ENCODE measurements at places on chromosomes 5 and 9.

GRCh38 chr9:27473111-27473529, 51.0 kb upstream of the IFNK start:
- no peak for DNase-seq

DNA sequence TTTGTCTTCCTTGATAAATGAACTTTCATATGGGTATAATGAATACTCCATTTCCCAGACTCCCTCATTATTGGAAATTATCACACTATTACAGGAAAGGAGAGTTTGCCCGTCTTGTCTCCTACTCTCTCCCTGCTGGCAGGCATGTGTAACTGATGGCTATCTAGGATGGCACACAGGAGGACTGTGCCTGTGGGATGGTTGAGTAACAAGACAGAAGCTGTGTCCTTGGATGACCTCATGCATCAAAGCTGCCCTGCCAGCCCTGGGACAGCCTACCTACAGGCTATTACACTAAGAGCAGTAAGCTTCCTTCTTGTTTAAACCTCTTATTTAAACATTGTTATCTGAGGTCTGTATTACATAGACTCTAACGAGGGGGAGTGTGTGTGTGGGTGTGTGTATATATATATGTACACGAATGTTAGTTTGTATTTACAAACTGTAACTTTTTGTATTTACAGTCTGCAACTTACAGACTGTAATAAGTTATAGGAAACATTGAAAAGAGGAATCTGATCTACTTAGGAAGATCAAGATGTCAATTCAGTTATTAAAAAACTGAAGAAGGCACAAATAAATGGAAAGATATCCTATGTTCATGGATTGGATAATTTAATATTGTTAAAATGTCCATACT, 247.6 kb upstream of the ACO1 start:
- no peak for DNase-seq

DNA sequence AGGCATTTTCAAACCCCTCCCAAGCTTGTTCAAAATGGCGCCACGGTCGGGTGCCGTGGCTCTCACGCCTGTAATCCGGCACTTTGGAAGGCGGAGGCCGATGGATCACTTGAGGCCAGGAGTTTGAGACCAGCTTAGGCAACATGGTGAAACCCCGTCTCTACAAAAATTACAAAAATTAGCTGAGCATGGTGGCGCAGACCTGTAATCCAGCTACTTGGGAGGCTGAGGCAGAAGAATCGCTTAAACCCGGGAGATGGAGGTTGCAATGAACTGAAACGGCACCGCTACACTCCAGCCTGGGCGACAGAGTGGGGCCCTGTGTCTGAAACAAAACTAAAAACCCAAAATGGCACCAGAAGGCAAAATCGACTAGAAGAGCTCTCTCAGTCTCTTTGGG, 142.0 kb downstream of the MTX3 start:
- no peak for DNase-seq

GRCh38 chr9:2727374-2727773, 10.1 kb downstream of the KCNV2 start:
- no peak for DNase-seq

- no peak for DNase-seq
These were observed 213.3 kb downstream of the CDK5RAP2 start for GRCh38 chr9:120366644-120367019.

GRCh38 chr9:31185831-31186230, 1198.6 kb upstream of the ACO1 start:
- no peak for DNase-seq

DNA sequence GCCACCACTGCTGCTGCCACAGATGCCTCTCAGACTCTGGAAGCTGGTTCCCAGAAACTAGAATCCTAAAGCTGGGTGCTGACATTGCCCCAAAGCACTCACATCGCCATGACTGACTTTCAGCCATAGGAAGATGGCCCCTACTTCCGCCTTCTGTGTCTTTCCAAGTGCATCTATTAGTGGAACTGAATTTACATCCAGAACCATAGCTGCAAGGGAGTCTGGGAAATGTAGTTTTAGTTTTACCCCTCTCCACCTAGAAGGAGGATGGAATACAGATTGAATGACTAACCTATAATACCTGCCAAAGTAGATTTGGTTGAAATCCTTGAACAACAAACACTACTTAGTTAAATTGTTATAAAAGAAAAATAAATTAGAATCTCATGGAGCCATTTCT, 118.8 kb downstream of the RASGRF2 start:
- DNase-seq, result no peak

DNA sequence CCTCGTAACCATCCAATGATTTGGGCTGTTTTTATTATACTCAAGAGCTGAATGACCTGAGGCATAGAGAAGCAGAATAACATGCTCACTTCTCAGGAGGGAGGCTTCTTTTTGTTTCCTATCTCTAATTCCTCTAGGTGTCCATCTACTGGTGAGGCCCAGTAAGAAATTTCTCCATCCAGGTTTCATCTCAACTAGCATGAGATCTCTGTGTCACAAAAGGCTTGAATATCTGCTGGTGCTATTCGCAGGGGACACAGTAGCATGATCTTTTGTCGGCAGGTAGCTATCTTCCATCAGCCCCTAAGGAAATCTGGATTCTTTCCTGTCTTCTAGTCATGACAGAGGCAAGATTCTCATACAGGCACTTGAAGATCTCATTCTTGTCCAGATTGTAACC, 8.9 kb downstream of the IFNE start:
- DNase-seq, result no peak

DNA sequence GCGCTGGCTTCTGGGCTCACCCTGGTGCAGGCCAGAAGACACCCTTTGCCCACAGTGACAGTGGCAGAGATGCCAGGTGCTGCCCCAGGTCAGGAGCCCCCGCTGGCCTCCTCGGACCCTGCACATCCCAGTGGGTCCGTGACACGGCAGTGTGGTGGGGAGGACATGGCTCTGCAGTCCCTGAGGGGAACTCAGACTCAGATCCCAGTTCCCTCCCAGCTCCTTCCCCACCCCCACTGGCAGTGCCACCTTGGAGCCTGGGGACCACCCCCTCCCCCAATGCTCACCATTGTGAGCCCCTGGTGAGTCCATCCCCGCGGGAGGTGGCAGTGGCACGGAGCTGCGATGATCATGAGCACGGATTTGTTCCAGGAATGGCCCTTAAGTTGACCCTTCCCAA, 562 bp upstream of the CCDC187 start:
- no peak for DNase-seq

DNA sequence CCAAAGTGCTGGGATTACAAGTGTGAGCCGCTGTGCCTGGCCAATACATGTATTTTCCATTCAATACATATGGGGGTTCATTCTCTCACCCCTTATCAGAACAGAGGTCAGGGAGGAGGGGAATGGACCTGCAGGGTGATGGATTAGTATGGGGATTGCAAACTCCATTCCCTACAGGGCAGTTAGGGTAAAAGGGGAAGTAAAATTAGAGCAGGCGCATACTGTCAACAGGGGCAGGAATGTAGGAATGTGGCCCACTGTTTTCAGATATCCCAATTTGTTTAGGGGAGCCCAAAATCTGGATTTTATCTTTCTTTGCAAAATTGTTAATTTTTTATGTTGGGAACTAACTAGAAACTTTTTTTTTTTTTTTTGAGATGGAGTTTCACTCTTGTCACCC, 46.4 kb upstream of the SLC44A1 start:
- DNase-seq, result no peak

GRCh38 chr5:54700986-54701578, 183.5 kb downstream of the SNX18 start:
- no peak for DNase-seq

- no peak for DNase-seq
These were observed 448.9 kb downstream of the BNC2 start for GRCh38 chr9:16421532-16421931.

GRCh38 chr5:141735823-141736222, 53.8 kb upstream of the ARAP3 start:
- DNase-seq, result no peak

GRCh38 chr5:134392301-134392700, 19.4 kb downstream of the CDKN2AIPNL start:
- DNase-seq, result no peak

GRCh38 chr5:151721087-151721646, 34.5 kb upstream of the SPARC start:
- DNase-seq, result peak; percentile 49

- no peak for DNase-seq
These were observed 536.9 kb upstream of the ZNF608 start for GRCh38 chr5:125283372-125283771.

DNA sequence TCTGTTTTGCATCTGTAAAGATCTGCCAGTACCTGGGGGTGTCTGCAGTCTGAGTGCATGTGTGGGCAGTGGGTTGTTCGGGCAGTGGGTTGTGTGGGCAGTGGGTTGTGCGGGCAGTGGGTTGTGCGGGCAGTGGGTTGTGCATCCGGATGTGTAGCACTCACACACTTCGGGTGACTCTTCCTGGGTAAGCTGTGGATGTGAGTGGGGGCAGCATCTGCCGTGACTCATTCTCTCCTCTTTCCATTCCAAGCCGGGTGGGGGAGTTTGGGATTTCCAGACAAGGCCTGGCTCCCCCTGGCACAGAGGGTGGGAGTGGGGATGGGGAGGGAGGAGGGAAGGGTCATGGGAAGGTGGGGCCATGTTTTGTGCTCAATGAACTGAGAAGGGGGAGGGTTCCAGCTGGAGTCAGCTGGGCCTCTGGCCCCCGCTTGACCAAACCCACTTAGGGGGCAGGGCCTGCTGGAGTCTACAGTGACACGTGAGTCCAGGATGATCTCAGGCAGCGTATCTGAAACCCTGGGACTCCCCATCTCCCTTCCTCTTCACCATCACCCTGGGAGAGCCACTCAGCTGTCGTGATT, 8.3 kb downstream of the CRB2 start:
- no peak for DNase-seq

GRCh38 chr5:161946911-161947310, 99.0 kb downstream of the GABRA1 start:
- no peak for DNase-seq

- DNase-seq, result no peak
These were observed 7.2 kb downstream of the SLC6A3 start for GRCh38 chr5:1437876-1438559.

- DNase-seq, result no peak
These were observed 186.7 kb upstream of the TBC1D2 start for GRCh38 chr9:98442114-98442513.

- no peak for DNase-seq
These were observed 13.9 kb downstream of the GRXCR2 start for GRCh38 chr5:145858959-145859358.

DNA sequence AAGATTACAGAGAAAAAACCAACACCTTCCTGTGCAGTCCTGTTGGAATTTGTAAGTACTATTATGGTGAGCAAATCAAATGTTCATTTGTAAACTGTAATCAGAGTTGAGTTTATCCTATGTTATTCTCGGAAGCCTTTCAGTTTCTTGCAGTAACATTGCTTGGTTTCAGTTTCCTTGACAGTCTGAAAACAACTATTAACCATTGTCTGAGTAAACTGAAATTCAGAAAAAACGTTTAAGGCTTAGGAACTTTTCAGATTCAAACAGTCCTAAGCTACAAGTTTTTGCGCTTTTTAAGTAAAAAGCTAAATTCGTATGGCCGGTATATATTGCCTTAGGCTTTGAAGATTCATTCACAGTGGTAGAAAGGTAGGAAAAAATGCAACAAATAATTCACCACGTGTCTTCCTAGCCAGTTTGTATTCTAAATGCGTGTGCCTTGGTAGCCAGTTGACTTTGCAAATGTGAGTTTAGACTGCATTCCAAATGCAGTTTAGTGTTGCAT, 2.5 kb downstream of the GPBP1 start:
- DNase-seq, result no peak

- DNase-seq, result no peak
These were observed 99.1 kb downstream of the SNX18 start for GRCh38 chr5:54616518-54617220.

Measured in AML-193 (cell line).